HepG2 (cell line): ENCODE measurements at places on chromosomes 12 and 14.
A peak's percentile ranks its signal among the peaks of the same experiment; 100 is the strongest.

DNA sequence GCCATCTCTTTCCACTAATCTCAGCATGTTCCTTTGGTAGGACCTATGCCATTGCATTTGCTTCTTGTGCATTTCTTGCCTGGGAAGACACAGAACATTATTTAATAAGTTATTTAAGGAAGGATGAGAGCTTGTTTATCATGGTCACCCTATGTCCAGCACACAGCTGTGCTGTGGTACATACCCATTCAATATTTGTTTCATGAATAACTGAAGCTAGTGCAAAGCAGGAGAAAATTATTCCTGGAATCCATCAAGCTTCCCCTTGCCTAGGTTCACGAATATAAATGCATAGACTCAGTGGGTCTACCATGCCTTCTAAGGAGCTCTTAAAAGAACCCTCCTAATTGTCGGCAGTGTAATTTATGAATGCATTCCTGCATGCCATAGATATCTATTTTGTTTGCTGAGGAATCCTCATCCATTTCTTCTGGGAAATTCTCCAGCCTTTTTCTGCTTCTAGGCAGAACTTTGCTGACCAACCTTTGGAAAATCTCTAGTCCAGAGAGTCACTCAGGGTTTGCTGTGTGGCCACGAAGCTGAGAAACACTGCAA is 599.8 kb upstream of the TMEM132C start:
- no peaks in the 10 kb centered on the region for H3K4me1 ChIP-seq
- H3K36me3 ChIP-seq: no peaks in the 10 kb centered on the region
- no peak overlapping the region for H3K4me3 ChIP-seq
- no peak for DNase-seq

DNA sequence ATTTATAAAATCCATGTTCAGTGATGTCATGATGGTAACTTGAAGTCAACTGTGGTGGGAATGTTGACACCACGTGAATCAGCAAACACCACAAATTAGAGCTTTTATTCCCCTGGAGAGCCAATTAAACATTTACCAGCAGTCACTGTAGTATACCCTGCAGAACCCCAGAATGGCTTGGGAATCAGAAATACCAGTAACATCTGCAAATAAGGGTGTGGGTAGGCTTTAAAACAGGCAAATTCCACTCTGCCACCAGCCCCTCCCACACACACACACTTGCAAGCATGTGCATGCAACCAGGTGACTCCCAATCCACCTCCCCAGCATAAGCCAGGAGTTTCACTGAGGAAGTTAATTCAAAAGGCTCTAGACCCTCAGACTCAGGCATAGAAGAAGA is 63.6 kb upstream of the TMEM263 start:
- no peak overlapping the region for H3K4me3 ChIP-seq
- DNase-seq: no peak

GRCh38 chr12:119998471-119999245 is 9.6 kb downstream of the BICDL1 start:
- peaks cover 34% of the 10 kb centered on the region for H3K4me1 ChIP-seq
- DNase-seq: no peak
- no peak overlapping the region for H3K27ac ChIP-seq
- no peaks in the 10 kb centered on the region for H3K27me3 ChIP-seq
- no peak overlapping the region for H3K4me3 ChIP-seq

GRCh38 chr14:51776102-51776894 is 84.1 kb upstream of the GNG2 start:
- H3K36me3 ChIP-seq: no peaks in the 10 kb centered on the region
- no peak overlapping the region for H3K27ac ChIP-seq
- peak; percentile 52 for DNase-seq
- no peaks in the 10 kb centered on the region for H3K27me3 ChIP-seq
